Activated T-cell treated with anti-CD3 and anti-CD28 coated beads, Interleukin-2, amount 50 U/mL, for 72 hours (primary cell): ENCODE measurements at places on chromosomes 1 and 21.

- peak; percentile 68 for DNase-seq
Observed at GRCh38 chr1:229342656-229343569, at the start of gene CCSAP. Gene CCSAP, minus strand, starts transcription at chr1:229343047. Its CDS starts 582 bp downstream, at chr1:229342465.

GRCh38 chr1:2961661-2962060, 59.6 kb upstream of the ACTRT2 start:
- DNase-seq: no peak

- DNase-seq: no peak
Observed at GRCh38 chr1:204771358-204771757, 85.8 kb upstream of the LRRN2 start.

DNA sequence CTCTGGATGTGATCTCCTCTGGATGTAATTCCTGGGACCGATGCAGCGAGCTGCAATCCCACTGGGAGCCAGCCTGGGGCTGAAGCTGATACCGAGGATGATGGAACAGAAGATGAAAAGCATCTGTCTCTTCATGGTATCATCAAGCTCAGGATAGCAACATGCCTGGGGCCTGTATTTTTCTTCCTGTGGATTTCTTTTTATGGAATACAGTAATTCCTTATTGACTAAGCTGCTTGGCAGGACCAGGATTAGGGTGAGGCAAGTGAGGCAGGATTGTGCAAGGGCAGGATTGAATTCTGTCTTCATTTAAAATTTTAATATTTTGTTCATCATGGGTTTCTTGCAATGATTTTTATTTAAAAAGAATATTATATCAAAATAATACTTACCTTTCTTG, 86.6 kb downstream of the SLC25A24 start:
- no peak for DNase-seq
